ENCODE measurements at places on chromosomes 6 and 20. TPM values are rescaled to one million over a fixed set of nuclear protein-coding genes. Genes with fewer than 3 reads are reported as not detected.

DNA sequence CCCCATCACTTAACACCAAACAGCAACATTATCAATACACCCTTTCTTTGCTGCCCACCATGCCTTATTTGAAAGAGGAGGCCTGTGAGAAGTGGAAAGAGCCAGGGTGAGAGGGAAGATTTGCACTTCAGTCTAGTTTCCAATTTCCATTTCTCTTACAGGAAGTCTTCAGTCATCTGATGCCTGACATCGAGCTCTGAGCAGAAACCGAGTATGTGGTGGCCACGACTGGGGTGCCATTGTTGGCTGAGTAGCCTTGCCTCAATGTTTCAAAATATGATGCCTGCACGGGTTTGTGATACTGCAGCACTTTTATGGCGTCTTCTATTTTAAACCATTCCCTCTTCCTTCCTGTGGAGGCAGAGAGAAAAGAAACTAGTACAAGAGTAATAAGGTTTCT is 39.8 kb upstream of the SMIM29 start:
- no peaks in the 10 kb centered on the region for H3K27me3 ChIP-seq
- no peak for DNase-seq
- peaks cover 10% of the 10 kb centered on the region for H3K36me3 ChIP-seq
- H3K4me1 ChIP-seq = no peaks in the 10 kb centered on the region

GRCh38 chr20:3407040-3407770 is at the start of gene DNAAF9:
Gene DNAAF9, minus strand, starts transcription at chr20:3407669. Its CDS starts 112 bp downstream, at chr20:3407557.
- H3K27me3 ChIP-seq = no peaks in the 10 kb centered on the region
- peak; percentile 68 for DNase-seq
- peak within 1 kb of the TSS; percentile 69 for H3K27ac ChIP-seq
- no peaks in the 10 kb centered on the region for H3K36me3 ChIP-seq
- H3K4me1 ChIP-seq = peaks cover 21% of the 10 kb centered on the region

DNA sequence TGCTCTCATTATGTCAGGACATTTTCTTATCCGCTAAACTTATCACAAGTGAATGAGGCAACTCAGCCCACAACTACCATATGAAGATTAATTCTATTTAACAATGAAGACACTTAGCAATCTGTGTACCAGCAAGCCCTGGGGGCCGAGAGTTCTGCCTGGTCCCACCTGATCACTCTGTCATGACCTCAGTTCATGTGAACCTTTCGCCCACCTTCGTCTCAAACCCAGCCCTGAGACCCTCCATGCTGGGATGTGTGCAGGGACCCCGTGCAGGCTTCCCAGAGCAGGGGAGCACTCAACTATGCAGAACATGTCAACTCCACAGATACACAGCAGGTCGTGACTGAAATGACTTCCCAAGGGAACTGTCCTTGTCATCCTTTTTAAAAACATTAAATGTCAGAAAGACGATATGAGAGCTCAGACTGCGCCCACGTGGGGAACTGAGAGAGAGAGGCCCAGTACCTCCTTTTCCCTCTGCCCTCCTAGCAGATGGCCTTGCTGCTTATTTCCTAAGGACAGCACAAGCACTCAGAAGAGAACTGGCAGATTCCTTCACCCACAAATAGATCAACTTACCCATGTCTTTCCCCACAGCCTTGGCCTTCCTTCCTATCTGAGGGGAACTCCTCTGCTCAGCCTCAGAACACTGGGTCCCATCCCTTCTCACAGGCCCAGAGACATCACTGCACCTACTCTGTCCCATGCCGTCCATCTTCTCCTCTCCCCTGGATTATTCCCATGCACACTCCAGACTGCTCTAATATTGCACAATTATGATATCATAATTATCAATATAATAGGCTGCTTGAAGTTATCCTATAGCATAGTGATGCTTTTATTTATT is 11.5 kb downstream of the ABHD12 start:
- no peak overlapping the region for H3K27ac ChIP-seq
- H3K4me3 ChIP-seq = no peak overlapping the region
- DNase-seq = no peak
- no peaks in the 10 kb centered on the region for H3K36me3 ChIP-seq
- no peaks in the 10 kb centered on the region for H3K4me1 ChIP-seq
- no peaks in the 10 kb centered on the region for H3K27me3 ChIP-seq

DNA sequence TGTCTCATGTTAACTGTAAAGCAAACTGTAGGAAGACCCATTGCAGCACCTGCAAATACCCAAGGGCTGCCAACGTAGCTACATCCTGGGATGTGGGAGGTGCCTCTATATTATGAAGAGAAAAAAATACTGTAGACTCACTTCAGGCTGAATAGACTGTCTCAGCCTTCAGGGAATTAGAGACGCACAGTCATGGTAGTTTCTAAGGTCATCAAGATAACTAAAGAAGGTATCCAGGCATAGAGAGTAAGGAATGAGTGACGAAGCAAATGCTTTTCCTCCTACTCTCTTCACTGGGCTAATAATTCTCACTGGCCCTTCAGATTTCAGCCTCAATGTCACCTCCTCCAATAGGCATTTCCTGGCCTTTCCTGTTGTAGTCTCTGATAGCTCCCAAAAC is 121.6 kb upstream of the ECI2 start:
- H3K27me3 ChIP-seq = no peaks in the 10 kb centered on the region
- no peaks in the 10 kb centered on the region for H3K36me3 ChIP-seq
- no peak overlapping the region for H3K4me3 ChIP-seq
- no peaks in the 10 kb centered on the region for H3K4me1 ChIP-seq
- H3K27ac ChIP-seq = no peak overlapping the region

GRCh38 chr6:42551217-42551616 is 12.6 kb upstream of the UBR2 start:
- DNase-seq = no peak
- H3K27me3 ChIP-seq = no peaks in the 10 kb centered on the region
- H3K4me1 ChIP-seq = peaks cover 22% of the 10 kb centered on the region
- H3K4me3 ChIP-seq = no peak overlapping the region
- H3K36me3 ChIP-seq = no peaks in the 10 kb centered on the region

Gene PKIB
- total RNA-seq = 0.67 TPM

All from CD4-positive, alpha-beta memory T cell (primary cell).